ENCODE measurements at places on chromosomes 4 and X.

GRCh38 chr4:79121875-79122358 lies 182.7 kb upstream of the PAQR3 start:
- DNase-seq: no peak

DNA sequence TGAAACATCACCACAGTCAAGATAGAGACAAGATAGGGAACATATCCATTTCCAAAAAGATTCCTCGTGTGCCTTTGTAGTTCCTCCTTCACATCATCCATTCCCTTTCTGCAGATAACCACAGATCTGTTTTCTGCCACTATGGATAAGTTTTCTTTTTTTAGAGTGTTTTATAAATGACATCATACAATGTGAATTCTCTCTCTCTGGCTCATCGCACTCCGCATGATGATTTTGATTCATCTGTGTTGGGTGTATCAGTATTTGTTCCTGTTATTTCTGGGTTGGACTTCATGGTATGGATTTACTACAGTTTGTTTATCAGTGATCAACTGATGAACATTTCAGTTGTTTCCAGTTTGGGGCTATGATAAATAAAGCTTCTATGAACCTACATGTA lies 23.2 kb upstream of the ANXA3 start:
- no peak for DNase-seq

- no peak for DNase-seq
Measured at GRCh38 chrX:29478336-29479069, 736.9 kb upstream of the MAGEB2 start.

- DNase-seq: no peak
Measured at GRCh38 chr4:132694775-132695174, 454.3 kb upstream of the PCDH10 start.

DNA sequence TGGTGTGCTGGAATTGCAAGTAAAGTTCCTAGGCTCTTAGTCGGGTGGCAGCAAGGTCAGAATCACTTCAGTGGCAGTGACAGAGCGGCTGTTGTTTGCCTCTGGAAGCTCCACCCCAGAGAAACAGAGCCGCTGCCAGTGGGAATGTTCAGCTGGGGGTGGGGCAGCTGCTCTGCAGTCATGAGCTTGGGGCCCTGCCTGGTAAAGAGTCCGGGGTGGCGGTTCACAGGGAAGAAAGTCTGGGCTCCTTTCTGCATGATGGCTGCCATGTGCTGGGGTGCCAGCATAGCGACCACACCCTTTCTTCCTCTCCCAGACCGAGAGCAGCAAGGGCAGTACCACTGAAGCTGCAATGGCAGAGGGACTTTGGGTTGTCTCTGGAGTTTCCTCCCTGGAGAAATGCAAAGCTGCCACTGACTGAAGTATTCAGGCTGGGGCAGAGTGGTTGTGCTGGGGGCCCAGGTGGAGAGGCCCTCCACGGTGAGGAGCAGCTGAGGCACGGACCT lies 108.8 kb upstream of the CENPE start:
- DNase-seq: no peak

GRCh38 chrX:104325213-104325585 lies 70.5 kb upstream of the ESX1 start:
- DNase-seq: no peak

GRCh38 chr4:23392860-23393458 lies 496.9 kb downstream of the PPARGC1A start:
- DNase-seq: no peak

DNA sequence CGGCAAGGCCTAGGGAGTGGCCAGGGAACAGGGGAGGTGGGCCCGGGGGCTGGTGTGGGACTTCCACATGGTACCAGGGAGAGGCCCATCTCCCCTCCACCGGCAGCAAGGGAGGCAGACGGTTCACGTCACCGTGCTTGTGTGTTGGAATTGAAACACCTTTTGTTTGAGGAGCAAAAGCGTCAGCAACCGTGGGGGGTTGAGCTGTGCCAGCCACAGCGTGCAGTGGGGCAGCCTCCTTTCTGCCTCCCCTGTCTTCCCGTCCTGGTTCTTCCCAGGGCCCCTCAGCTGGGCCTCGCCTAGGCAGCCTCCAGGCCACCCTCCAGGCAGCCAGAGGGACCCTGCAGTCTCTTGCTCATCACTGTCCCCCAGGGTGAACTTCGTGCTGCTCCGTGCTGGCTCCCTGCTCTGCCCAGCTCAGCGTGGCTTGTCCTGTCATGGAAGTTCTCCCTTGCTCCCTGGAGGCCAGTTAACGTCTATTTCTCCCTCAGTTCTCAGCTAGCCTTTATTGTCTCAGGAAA lies 32.1 kb upstream of the HGFAC start:
- DNase-seq: no peak

- DNase-seq: no peak
Measured at GRCh38 chr4:89998469-89999011, 103.9 kb downstream of the MMRN1 start.

DNA sequence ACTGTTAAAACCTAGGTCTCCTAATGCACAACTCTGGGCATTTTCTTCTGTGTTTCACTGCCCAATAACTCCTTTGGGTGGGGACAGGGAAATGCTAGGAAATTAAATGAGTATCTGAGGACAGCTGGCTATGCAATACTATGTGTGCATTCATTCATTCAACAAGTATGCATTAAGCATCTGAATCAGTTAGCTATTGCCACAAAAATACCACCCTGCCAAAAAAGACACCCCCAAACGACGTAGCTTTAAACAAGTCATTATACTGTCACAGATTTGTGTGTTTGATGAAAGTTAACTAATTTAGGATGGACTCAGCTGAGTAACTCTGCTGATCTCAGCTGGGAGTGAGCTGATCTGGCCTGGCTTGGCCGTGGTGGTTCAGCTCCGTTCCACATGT lies 29.8 kb upstream of the PTCHD1 start:
- no peak for DNase-seq

DNA sequence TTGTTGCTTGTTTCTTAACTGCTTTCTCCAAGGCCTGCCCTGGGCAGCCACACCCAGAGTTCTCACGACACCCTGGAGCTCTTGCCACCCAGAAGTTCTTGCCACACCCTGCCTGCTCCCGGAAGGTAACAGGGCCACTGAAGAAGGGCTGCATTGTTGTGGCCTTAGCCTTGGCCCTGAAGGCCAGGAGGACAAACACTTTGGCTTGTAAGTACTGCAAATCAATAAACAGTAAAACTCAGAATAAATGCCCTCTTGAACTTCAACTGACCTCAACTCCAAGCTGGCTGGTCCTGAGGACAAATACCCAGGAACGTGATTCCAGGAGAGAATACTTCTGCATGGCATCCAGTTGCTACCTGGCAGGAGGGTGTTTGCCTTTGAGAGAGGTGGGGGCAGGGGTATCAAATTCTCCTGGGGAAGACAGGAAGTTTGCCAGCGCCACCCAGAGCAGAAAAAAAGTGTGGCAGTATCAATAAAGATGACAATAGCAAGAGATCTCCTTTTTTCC lies 54.1 kb downstream of the TLR10 start:
- no peak for DNase-seq

GRCh38 chr4:26813698-26814097 lies 46.9 kb upstream of the STIM2 start:
- DNase-seq: no peak

- DNase-seq: no peak
Measured at GRCh38 chr4:155032521-155033229, 175.8 kb upstream of the NPY2R start.

DNA sequence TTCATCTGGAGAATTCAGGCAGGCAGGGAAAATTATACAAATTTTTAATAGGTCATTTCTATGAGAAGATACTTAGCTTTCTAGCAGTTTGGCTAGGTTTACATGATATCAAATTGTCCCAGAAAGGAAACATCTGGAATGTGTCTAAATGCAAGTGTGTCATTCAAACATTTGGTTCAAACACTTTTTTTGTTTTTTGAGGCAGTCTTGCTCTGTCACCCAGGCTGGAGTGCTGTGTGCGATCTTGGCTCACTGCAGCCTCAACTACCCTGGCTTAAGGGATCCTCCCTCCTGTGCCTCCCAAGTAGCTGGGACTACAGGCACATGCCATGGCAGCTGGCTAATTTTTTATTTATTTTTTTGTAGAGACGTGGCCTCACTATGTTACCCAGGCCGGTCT lies 31.6 kb downstream of the SPARCL1 start:
- DNase-seq: no peak

GRCh38 chr4:10344824-10345223 lies 112.4 kb downstream of the ZNF518B start:
- DNase-seq: no peak

- no peak for DNase-seq
Measured at GRCh38 chr4:8117278-8117682, 41.3 kb downstream of the ABLIM2 start.

GRCh38 chr4:78683352-78683751 lies 92.8 kb upstream of the BMP2K start:
- DNase-seq: no peak

DNA sequence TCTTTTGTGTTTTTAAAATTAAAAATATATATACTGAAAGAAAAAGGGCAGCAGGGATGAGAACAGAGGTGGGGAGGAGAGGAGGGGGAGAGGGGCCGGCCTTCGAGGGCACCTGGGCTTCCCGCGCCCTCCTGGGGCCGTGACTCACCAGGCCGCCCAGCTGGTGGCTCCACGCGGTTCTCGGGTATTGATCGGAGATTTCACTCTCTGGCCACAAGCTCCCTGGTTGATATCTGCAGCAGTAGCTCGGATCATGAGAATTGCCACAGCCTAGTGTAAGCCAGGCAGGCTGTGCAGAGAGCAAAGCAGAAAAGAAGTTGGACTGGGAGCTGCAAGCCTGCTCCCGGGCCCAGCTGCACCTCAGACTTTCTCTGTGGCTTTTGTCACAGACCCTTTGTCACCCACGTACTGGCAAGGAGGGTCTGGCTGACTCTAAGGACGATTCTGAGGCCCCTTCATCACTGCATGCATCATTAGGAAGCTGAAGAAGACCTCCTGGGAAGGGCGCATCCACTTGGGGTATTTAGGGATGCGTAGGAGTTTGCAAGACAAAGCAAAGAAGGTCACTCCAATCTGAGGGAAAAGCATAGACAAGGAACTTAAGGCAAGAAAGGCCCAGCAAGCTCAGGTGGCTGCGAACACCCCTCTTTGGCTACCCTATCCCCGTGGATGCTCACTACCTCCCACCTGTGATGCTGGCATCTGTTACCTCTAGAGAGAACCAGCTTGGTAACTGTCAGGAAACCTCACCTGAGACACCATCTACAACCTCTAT lies 71.7 kb downstream of the CPZ start:
- DNase-seq: no peak

- no peak for DNase-seq
Measured at GRCh38 chr4:17055788-17056187, 157.3 kb upstream of the LDB2 start.

GRCh38 chr4:129526812-129527211 lies 430.9 kb downstream of the C4orf33 start:
- DNase-seq: no peak

DNA sequence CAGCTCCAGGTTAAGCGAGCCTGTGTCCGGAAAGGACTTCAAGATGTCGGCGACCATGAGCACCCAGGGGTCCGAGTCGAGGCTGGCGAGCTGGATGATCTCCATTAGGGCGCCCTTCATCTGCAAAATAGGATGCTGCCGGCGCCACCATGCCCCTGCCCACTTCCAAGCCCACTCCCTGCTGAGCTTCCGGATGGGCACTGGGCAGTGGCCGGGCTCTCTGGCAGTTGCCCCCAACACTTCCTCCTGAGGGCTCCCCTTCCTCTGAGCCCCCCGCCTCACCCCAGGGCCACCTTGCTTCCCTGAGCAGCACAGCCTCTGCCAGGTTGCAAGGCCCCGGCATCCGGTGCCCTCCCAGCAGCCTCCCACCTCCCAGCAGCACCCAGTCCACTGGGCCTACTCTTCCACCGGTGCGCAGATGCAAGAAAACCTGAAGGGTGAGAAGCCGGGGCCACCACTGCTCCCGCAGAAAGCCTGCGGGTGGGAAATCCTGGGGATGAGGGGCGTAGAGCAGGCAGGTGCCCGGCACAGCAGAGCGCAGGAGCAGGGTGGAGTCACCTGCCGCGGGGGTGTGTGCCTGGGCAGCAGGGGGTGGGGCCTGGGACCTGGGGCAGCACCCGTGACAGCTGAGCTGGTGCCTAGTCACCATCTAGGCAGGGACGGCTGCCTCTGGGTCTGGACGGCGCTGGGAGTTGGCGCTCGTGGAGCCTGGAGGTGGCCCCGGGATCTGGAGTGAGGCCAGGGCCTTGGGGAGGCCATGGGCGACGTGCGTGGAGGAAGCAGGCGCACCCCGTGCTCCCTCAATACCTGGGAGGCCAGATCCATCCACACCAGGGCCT lies 17.0 kb downstream of the NELFA start:
- DNase-seq: no peak

GRCh38 chrX:8783097-8783713 lies 18.0 kb downstream of the FAM9A start:
- DNase-seq: no peak

- no peak for DNase-seq
Measured at GRCh38 chr4:72875545-72875944, 194.0 kb downstream of the COX18 start.

DNA sequence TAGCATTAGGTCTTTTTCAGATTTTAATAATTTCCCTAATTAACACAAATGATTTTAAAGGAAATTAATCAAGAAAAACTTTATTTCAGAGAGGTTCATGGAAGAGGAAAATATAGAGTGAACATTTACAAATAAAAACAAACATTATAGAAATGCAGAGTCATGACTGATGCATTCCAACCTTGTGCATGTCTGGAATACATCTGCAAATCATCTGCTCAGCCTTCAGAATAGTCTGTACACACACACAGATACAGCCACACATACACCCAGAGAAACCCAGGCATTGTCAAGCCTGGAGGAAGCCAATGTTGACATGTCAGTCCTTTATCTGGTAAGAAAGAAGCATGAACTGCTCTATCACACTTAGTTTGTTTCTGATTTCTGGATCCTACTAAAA lies 61.3 kb upstream of the NFKB1 start:
- no peak for DNase-seq

DNA sequence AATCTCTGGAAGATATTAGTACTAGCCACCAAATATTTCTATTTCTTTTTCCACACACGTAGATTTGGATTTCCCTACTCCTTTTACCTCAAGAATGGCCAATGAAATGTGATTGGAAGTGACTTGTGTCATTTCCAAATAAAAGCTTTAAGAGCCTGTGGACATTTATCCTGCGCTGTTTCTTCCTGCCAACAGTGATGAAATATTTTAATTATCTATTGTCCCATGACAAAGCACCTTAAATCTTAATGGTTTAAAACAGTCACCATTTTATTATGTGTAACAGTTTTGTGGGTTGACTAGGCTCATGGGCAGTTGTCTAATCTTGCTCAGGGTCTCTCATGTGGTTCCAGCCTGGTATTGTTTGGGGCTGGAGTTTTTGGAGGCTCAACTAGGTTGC lies 3.5 kb upstream of the PGRMC2 start:
- no peak for DNase-seq

- DNase-seq: no peak
Measured at GRCh38 chr4:85610450-85610849, 135.5 kb downstream of the ARHGAP24 start.
